NCI-H146 (cell line): ENCODE measurements at places on chromosomes 2 and 18.

DNA sequence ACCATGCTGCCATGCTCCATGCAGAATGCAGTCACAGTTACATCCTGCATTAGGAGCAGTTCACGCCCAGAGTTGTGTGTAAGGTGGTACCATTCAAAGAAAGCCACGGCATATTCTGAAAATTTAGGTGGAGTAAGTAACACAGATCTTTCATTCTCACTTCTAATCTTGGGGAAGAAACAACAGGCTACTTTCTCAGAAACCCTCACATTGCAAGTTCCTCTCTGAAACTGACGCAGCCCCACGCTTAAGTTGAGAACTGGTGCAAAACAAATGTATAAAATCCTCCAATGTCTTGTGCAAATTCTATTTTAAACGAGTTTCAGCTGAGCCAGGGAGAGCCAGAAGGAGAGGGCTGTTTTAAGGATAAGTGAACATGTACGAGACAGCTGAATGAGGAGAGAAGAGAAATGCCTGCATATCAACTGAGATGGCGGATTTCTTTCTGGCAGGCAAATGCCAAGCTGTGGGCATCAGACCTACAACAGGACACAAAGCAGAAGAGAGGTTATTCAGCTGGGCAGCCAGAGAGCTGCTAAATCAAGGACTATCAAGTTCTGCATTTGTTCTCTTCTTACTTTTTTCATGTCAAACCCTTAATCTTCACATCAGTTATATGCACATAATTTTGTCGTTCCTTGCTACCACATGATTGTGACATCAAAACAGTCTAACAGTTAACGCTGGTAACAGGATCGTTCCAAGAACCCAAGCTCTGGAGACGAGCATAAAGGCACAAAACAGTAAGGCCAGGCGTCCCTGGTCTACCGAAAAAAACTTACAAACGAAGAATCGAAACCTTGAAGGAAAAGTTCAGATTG is 6.4 kb downstream of the ARL4C start:
- DNase-seq, result no peak

DNA sequence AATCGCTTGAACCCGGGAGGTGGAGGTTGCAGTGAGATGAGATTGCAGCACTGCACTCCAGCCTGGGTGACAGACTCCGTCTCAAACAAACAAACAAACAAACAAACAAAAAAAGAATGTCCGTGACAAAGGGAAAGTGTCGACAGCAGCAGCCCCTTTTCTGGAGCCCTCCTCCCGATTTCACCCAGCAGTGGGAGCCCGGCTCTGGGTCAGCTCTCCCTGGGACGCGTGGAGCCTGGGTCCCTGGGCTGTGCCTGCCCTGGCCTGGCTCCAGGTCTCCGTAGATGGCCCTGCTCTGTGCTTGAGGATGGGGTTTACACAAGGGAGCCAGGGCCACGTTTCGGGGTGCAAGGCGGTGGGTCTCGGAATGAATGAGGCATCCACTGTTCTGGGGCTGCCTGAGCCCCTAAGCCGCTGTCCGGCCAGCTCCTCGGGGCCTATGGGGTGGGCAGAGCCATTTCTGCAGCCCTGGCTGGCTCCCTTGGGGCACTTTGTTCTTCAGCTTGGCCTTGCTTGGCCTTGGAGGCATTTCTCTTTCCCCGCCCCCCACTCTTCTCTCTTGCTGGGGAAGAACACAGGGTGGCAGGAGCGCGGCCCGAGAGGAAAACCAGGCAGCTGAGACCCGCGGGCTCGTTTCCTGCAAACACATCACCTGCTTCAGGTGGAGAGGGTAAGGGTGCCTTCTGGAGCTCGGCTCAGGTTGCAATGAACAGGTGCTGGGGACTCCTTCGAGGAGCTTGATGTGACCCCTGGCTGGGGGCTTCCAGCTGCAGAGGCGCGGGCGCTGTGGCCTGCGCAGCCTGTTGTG is 29.1 kb downstream of the RTP5 start:
- no peak for DNase-seq

GRCh38 chr2:16008331-16008850 is 68.0 kb downstream of the MYCN start:
- DNase-seq, result no peak

GRCh38 chr2:64090264-64090663 is 54.0 kb downstream of the PELI1 start:
- no peak for DNase-seq

DNA sequence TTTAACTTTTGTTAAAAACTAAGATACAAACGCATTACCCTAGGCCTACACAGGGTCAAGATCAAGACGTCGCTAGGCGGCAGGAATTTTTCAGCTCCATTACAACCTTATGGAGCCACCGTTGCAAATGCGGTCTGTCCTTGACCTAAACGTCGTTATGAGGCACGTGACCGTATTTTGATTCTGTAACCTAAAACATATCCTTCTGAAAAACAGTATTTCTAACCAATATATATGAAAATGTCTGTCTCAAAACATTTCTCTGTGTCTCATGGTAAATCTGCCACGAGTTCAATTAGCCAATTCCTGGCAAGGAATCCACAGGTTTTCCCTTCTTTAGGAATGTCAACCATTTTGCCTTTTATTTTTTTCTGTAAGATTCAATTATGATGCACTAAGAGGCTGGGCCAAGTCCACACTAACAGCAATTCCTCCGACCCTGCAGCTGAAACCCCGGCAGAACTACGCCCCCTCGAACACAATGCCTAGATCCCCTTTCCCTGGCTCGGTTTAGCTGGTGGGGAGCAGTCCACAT is 1.7 kb downstream of the RTN4 start:
- peak; percentile 8 for DNase-seq

- DNase-seq, result no peak
Observed at GRCh38 chr2:40797120-40797519, 345.2 kb upstream of the SLC8A1 start.

GRCh38 chr2:950080-950966 is at the start of gene SNTG2:
Gene SNTG2 (plus strand): TSS chr2:950849. CDS start chr2:950997, 148 bp downstream.
- no peak for DNase-seq

DNA sequence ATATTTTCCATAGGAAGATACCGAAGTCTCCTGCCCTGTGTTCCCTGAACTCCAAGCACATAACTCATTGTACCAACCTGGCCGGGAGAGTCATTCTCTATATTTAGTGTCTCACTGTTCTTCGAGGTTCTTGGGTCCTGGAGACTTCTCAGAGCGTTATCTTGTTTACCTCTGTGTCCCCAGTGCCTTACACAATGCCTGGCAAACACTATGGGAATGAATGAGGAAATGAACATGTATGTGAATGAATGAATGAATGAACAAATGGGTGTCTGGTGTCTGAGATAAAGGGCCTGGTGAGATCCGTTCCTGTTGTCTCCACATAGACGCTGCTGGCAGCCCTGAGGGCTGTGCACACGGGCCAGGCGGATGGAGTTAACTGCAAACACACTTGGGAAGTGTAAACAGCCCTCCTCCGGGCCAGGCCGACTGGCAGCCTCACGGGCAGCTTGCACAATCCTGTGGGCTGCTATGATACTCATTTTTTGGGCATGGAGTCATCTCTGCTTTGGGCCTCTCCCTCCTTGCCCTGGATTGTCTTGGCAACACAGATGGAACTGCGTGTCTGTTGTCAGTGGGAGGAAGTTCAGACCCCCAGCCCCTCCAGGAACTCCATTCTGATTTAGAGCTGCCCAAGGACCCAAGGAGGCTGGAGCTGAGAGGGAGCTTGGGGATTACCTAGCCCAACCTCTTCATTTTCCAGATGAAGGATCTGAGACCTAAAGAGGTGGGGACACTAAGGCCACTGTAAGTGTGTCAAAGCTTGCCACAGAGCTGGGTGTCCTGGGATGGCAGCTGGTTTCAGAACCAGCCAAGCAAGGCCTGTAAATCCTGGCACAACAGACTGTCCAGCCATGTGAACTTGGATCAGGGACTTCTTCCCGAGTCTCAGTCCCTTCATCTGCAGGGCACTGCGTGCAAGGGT is 124.4 kb downstream of the INHBB start:
- DNase-seq, result no peak

GRCh38 chr2:95050385-95051300 is 25.1 kb downstream of the MAL start:
- no peak for DNase-seq

- DNase-seq, result peak; percentile 51
Observed at GRCh38 chr2:69309351-69310110, 77.5 kb downstream of the GFPT1 start.

GRCh38 chr2:78498125-78498524 is 527.4 kb upstream of the REG3G start:
- no peak for DNase-seq

DNA sequence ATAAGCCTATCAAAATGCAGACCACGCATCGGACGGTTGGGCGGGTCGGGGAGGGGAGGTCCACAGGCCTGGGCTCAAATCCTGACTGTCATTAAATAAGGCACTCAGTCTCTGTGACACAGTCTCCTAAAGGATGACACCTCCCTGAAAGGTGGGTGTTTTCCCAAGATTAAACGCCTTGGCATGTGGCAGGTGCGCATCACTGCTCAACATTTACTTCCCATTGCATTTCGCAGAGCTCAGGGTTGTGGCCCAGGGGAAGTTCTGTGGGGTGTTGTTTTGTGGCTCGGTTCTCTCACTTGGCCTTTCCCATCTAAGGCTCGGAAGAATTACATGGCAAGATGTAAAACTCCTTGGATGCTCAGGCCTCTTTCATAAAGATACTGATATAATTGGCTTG is 107.4 kb downstream of the NCK2 start:
- DNase-seq, result no peak
